Glutamatergic neuron (in vitro differentiated cells): ENCODE measurements at places on chromosomes 7 and 10. TPM values are rescaled to one million over a fixed set of nuclear protein-coding genes. Genes with fewer than 3 reads are reported as not detected.

The NAT16 gene
- total RNA-seq: 2.4 TPM

The ARID5B gene
- total RNA-seq: 1.1 TPM

The CLDN3 gene
- not detected for total RNA-seq

The PIK3CG gene
- total RNA-seq: not detected

The GIMAP4 gene
- not detected for total RNA-seq

The OR2A7 gene
- 0.22 TPM for total RNA-seq

The AMZ1 gene
- 0.15 TPM for total RNA-seq

The PDE1C gene
- 3.3 TPM for total RNA-seq

The PRTFDC1 gene
- total RNA-seq: 14.4 TPM

The CCDC3 gene
- total RNA-seq: 13.8 TPM

The PDGFA gene
- 7.6 TPM for total RNA-seq

The PNLIPRP1 gene
- total RNA-seq: not detected

The PLEKHA8 gene
- 57.9 TPM for total RNA-seq

The PAPOLB gene
- 1.2 TPM for total RNA-seq

The EPO gene
- not detected for total RNA-seq

The SEMA3C gene
- 91.3 TPM for total RNA-seq

The THSD7A gene
- 211 TPM for total RNA-seq

The SAMD9L gene
- total RNA-seq: not detected

The OR2A5 gene
- not detected for total RNA-seq

The ABCC2 gene
- 0.39 TPM for total RNA-seq

The PCBD1 gene
- total RNA-seq: 29.1 TPM

The NUTM2A gene
- total RNA-seq: 1.3 TPM

The NPC1L1 gene
- total RNA-seq: not detected

The SORCS1 gene
- 3.3 TPM for total RNA-seq

The CALCR gene
- total RNA-seq: not detected

The AOC1 gene
- total RNA-seq: not detected

The DTX2 gene
- total RNA-seq: 23.3 TPM

The SFTPA2 gene
- total RNA-seq: 0.39 TPM

The SLC26A5 gene
- total RNA-seq: not detected

The AKR1C4 gene
- not detected for total RNA-seq

The KNDC1 gene
- total RNA-seq: 7.4 TPM

The CRHR2 gene
- 2.4 TPM for total RNA-seq

The CHAT gene
- total RNA-seq: 15.4 TPM

The CPA5 gene
- total RNA-seq: not detected

The HOXA13 gene
- total RNA-seq: not detected

The TAF3 gene
- 10.2 TPM for total RNA-seq

The PNPLA8 gene
- 46.4 TPM for total RNA-seq

The KCND2 gene
- 1.2 TPM for total RNA-seq

The CNPY1 gene
- total RNA-seq: not detected

The CALML3 gene
- not detected for total RNA-seq

The SLC16A12 gene
- not detected for total RNA-seq

The NME8 gene
- total RNA-seq: not detected

The DRGX gene
- total RNA-seq: 65.2 TPM

The FXYD4 gene
- total RNA-seq: not detected

The TMEM176B gene
- 0.44 TPM for total RNA-seq

The DYNC1I1 gene
- total RNA-seq: 11.0 TPM

The SPDYE18 gene
- 1.1 TPM for total RNA-seq

The SUPV3L1 gene
- total RNA-seq: 45.0 TPM

The C10orf143 gene
- total RNA-seq: 0.96 TPM

The GIMAP7 gene
- total RNA-seq: not detected

The SFXN3 gene
- total RNA-seq: 5.2 TPM

The OPALIN gene
- total RNA-seq: not detected

The SSC4D gene
- 6.1 TPM for total RNA-seq
